ENCODE measurements at places on chromosomes 11 and 22. TPM values are rescaled to one million over a fixed set of nuclear protein-coding genes. Genes with fewer than 3 reads are reported as not detected.

Gene SLC22A6
- not detected for total RNA-seq

Gene PRG3
- not detected for total RNA-seq

Gene RIMBP3C
- total RNA-seq, result 0.47 TPM

Gene HTR3B
- total RNA-seq, result not detected

Gene TMPRSS5
- 0.16 TPM for total RNA-seq

Gene TBX1
- total RNA-seq, result 0.32 TPM
